ENCODE measurements at places on chromosomes 1 and 21. TPM values are rescaled to one million over a fixed set of nuclear protein-coding genes. Genes with fewer than 3 reads are reported as not detected.

GRCh38 chr1:40392221-40392620 is 18.7 kb downstream of the SMAP2 start:
- DNase-seq: no peak

GRCh38 chr1:243256590-243256989 is 749 bp downstream of the SDCCAG8 start:
- DNase-seq: no peak

GBP3 gene
- total RNA-seq: 58.1 TPM

DNA sequence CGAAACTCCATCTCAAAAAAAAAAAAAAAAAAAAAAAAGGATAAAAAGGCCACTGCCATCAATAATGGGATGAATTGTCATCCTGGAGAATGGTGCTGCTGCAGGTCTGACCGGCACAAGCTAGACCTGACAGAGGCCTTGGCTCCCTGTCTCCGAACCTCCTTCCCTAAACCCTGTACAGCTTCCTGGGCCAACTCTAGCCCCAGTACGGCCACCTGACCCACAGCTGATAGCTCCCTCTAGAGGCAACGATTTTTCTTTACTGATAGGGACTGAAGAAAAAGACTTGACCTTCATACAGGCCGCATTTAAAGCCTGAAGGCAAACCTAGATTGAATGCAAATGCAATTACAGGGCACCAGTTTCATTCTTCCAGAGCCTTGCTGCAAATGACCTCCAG is 30.7 kb downstream of the NOL9 start:
- no peak for DNase-seq

DNA sequence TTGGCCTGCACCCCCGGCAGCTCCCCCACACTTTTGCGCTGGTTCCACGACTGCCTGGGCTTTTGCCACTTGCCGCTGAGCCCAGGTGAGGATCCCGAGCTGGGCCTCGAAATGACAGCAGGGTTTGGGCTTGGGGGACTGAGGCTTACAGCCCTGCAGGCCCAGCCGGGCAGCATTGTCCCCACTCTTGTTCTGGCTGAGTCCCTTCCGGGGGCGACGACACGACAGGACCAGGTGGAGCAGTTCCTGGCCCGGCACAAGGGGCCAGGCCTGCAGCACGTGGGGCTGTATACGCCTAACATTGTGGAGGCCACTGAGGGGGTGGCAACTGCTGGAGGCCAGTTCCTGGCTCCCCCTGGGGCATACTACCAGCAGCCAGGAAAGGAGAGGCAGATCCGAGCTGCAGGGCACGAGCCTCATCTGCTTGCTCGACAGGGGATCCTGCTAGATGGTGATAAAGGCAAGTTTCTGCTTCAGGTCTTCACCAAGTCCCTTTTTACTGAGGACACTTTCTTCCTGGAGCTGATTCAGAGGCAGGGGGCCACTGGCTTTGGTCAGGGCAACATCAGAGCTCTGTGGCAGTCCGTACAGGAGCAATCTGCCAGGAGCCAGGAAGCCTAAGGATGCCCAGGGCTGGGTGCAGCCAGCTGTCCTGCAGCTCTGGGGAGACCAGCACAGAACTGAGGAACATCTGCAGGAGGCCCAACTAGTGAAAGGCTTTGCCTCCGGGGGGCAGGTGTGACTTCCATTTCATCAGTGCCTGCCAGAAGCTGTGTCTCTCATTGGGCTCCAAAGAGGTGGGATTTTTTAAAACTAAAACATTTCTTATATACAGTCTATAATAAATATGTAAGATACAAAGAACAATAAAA is 1.2 kb downstream of the HPDL start:
- DNase-seq: no peak

GRCh38 chr1:204613636-204614035 is 71.9 kb downstream of the LRRN2 start:
- DNase-seq: no peak

- DNase-seq: no peak
These were observed 45.9 kb downstream of the ZNF697 start for GRCh38 chr1:119602169-119602568.

ACBD6 gene
- 27.1 TPM for total RNA-seq

DNA sequence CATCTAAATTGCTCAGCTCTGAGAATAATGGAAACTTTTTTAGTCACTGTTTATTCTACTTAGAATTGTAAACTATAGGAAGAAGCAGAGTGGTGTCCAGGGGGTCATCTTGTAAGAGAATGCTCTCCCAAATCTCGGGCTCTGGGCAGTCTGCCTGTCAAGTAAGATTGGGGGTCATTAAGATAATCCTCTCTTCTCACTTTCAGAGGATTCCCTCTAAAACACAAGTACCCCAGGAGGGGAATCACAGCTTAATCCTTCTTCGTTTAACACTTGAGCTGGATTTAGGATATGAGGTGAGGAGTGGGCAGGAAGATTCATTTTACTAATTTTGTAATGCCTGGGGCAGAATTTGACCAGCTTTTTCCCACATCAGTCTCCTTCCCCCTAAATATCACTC is 81.2 kb downstream of the RPS6KA1 start:
- no peak for DNase-seq

SLC25A34 gene
- total RNA-seq: 10.1 TPM

GRCh38 chr1:58618303-58618702 is 41.3 kb upstream of the TACSTD2 start:
- peak; percentile 12 for DNase-seq

PDZK1IP1 gene
- total RNA-seq: 91.1 TPM

DNA sequence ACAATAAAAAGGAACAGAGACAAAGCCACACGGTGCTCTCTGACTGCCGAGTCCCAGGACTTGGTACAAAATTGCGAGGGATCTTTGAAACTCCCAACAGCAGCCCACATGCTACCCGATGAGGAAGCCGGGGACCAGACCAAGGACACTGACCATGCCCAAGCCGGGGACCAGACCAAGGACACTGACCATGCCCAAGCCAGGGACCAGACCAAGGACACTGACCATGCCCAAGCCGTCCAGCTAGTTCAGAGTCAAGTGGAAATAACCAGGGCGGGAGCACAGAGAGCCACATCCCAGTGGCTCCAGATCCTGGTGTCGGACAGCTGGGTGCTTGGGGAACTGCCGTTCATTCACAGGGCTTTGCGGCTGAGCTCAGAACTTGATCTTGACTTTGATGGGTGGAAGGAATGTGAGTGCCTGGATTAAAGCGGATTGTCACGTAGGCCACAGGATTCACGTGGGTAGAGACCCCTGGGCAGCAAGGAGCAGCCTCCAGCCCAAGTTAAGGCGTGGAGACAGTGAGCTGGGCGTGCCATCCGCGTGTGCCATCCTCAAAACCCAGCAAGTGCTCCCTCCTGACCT is 16.5 kb upstream of the TRAPPC10 start:
- no peak for DNase-seq

Data from mucosa of gallbladder (tissue), 1 donor.